Left lobe of liver (tissue), 2 donors: ENCODE measurements at places on chromosomes 12 and 14. TPM values are rescaled to one million over a fixed set of nuclear protein-coding genes. Genes with fewer than 3 reads are reported as not detected.

GRCh38 chr14:85421186-85421877 is 108.6 kb upstream of the FLRT2 start:
- no peak for DNase-seq

DNA sequence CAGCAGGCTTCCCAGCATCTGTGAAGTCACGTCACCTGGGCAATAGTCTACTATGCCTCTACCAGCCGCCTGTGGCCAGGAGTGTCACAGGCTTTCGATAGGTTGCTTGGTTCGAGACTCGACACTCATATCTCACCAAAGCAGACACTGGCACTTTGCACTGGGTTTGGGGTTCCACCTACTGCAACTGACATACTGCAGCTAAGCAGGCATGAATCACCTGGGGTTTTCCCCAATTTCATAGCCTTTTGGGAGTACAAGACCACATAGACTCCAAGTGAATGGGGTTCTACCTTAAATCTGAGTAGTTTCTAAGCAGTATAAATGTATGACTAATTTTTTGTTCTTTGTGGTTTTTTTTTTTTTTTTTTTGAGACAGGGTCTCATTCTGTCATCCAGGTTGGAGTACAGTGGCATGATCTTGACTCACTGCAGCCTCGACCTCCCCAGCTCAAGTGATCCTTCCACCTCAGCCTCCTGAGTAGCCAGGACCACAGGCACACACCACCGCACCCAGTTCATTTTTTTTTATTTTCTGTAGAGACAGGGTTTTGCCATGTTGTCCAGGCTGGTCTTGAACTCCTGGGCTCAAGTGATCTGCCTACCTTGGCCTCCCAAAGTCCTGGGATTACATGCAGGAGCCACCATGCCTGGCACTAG is 32.1 kb downstream of the DMAC2L start:
- DNase-seq = no peak

DNA sequence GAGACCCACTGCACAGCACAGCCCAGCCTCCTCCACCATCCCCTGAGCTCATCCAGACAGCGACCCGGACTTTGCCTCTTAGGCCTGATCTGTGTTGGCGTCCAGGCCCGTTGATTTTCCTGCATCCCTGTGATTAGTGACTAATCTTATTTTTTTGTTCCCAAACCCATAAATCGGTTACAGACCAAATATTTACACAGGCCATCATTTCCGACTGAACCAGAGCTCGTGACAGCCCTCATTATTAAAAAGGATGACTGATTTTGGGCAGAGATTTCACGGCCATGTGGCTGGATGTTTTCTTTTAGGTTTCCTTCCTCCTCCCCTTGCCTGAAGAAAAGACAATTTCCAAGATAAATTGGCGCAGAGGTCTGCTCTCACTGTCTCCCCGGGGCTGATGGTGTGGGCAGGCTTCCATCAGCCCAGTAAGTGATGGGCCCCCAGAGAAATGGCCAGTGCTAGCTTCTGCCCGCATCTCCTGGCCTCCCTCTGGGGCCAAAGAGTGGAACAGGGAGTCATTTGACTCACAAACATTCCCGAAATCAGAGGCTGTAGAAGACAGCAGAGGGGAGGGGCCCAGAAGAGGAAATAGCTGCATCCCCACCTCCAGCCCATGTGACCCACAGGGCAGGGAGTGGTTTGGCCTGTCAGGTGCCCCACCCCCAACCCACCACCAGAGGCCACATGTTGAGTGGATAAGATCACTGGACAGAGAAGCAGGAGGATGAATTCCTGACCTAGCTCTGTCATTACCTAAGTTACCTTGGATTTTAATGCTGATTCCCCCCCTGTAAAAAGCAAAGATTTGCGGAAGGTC is 283.5 kb downstream of the KSR2 start:
- no peak for DNase-seq

DNA sequence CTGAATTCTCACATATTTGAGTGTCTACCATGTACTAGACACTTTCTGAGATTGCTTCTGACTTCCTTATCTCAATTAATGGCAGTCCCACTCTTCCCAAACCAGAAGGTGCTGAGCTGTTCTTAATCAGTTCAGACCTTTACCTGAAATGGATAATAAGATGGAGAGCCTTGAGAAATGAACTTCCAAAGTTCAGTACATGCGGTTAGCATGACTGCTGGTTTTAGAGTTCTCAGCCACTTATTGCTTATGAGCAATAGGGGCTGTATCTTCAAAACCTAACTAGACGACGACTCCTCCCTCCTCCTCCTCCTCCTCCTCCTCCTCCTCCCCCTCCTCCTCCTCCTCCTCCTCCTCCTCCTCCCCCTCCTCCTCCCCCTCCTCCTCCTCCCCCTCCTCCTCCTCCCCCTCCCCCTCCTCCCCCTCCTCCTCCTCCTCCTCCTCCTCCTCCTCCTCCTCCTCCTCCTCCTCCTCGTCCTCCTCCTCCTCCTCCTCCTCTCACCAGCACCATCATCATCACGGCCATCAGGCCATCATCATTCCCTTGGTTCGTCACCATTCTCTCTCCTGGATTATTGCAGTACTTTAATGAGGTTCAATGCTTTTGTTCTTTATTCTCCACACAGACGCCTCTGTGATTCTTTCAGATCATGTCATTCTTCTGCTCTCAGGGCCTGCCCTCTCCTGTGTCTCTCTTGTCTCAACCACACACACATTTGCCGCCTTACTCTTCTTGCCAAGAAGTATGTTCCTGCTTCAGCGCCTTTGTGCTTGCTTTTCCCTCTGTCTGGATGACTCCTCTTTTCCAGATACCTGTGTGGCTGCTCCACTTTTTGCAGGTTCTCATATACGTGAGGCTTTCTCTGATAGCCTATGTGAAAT is 2.7 kb downstream of the PCNX1 start:
- DNase-seq = no peak

LRFN5 gene
- total RNA-seq = 0.05 TPM

GRCh38 chr12:24920141-24920540 is 28.8 kb downstream of the BCAT1 start:
- no peak for DNase-seq

DNA sequence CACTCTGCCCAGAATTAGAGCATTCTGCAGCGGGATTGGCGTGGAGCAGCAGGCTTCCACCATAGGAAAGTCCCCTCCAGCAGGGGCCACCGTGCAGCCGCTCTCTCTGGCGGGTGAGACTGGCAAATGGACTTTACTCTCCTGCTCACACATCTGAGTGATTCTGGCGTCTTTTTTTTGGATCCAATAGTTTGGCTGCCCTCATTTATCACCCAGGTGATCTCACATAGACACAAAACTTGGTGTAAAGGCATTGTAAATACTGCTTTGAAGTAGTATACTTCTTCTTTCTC is 130.3 kb downstream of the TGFB3 start:
- peak; percentile 62 for DNase-seq

GRCh38 chr12:68206446-68206845 is 19.2 kb downstream of the IL26 start:
- DNase-seq = no peak

SOX5 gene
- 32.2 TPM for total RNA-seq
